ENCODE measurements at places on chromosomes 3 and 15.

GRCh38 chr3:107664614-107665013 lies 141.9 kb downstream of the BBX start:
- no peak for DNase-seq

GRCh38 chr3:133576169-133576568 lies 2.7 kb downstream of the CDV3 start:
- DNase-seq, result no peak

GRCh38 chr3:140823106-140823505 lies 118.5 kb upstream of the SLC25A36 start:
- no peak for DNase-seq

GRCh38 chr3:4856136-4856535 lies 123.1 kb upstream of the BHLHE40 start:
- DNase-seq, result no peak

DNA sequence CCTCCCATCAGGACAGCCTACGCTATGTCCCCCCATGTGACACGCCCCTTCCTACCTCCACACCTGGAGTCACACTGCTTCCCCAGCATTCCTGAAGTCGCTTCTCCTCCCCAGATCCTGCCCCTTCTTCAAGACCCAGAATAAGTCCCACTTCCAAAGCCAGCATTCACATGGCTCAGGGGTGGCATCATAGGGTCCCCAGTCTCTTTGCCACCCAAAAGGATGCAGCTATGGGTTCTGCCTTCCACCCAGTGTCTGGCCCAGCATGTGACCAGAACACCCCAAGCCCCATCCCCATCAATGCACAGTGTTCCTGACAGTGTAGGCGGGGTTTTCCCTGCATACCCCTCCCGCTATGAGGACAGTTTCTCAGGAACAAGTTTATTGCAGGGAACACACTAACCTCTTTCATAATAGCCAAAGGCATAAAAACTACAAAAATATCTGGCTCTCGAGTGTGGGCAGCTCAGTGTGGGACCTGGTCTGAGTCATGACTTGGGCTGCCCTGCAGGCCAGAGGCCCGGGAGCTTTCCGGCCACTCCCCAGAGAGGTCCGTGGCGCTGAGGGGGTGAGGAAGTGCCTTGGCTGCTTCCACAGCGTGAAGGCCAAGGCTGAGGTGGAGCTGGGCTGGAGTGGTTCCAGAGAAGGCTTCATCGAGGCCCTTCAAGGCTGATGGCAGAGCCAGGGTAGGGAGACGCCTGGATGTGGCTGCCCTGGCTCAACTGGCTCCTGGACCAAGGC lies 5.8 kb downstream of the ISLR start:
- DNase-seq, result peak; percentile 83

DNA sequence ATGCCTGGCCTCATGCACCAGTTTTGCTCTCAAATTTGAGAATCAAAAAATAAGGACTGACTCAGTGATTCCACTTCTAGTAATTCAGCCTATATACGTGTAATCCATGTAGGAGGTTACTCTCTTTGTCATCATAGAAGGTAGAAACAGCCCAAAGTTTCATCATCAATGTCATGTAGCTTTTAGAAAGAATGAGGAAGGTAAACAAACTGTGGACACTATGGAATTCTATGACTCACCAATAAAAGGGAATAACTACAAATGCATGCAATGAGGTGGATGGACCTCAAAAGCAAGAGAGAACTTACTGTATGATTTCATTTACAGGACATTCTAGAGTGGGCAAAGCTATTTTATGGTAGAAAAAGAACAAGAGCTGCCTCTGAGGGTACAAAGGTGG lies 93.2 kb upstream of the LRIG1 start:
- DNase-seq, result no peak

DNA sequence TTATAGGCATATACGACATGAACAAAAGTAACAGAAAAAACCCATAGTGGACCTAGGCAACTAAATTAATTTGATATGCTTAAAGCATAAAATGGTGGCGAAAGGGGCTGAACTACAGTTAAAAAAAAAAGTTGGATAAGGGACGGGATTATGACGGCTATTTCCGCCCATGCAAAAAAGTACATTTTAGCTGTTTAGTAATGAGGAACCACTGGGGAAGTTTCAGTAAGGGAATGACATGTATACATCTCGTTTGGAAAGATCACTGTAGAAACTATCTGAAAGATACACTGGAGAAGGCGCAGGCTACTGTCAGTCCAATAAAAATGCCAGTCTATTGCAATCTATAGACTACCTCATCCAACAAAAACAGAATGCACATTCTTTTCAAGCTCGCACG lies 65.6 kb downstream of the ZNF148 start:
- DNase-seq, result no peak

- DNase-seq, result no peak
Observed at GRCh38 chr3:212432-212831, 15.9 kb downstream of the CHL1 start.

DNA sequence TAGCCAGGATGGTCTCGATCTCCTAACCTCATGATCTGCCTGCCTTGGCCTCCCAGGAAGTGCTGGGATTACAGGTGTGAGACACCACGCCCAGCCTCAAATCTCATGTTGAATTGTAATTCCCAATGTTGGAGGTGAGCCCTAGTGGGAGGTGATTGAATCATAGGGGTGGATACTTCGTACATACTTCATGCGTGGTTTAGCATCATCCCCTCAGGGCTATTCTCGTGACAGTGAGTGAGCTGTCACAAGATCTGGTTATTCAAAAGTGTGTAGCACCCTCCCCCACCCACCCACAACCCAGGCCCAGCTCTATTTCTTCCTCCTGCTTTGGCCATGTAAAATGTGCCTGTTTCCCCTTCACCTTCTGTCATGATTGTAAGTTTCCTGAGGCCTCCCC lies 236.9 kb upstream of the IL12A start:
- DNase-seq, result no peak

DNA sequence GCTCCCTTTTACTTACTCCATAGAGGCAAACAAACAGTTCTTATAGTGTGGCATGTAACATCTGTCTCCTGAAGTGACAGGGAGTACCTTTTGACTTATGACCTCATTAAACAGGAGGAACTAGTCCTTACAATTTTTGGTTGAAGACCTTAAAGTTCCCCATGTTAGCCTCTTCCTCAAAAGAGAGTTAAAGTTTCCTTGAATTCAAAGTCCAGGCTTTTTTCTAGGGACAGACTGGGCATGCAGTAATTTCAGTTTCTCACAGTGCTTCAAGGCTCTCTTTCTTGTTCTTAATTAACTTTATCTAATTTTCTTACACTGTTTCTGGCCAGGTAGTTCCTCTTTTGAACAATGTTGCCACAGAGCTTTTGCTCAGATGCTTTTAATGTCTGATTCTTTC lies 12.1 kb downstream of the GOLM2 start:
- DNase-seq, result no peak

DNA sequence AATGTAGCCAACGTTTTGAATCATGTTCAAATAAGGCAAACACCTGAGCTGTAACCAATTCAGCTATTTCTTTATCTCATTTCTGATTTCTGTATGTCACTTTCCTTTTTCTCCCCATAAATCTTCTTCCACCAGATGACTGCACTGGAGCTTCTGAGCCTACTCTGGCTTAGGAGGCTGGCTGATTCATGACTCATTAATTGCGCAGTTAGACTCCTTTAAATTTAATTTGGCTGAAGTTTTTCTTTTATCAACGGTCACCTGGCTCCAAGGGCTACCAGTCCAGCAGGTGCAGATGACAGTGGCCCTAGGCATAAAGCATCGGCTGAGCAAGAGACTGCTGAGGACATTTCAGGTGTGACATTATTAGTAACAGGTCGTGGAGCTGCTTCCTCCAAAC lies 39.6 kb upstream of the ITGA11 start:
- no peak for DNase-seq

- no peak for DNase-seq
Observed at GRCh38 chr3:194804796-194805195, 119.1 kb downstream of the FAM43A start.

- DNase-seq, result no peak
Observed at GRCh38 chr3:172711454-172711795, 558 bp upstream of the NCEH1 start.

DNA sequence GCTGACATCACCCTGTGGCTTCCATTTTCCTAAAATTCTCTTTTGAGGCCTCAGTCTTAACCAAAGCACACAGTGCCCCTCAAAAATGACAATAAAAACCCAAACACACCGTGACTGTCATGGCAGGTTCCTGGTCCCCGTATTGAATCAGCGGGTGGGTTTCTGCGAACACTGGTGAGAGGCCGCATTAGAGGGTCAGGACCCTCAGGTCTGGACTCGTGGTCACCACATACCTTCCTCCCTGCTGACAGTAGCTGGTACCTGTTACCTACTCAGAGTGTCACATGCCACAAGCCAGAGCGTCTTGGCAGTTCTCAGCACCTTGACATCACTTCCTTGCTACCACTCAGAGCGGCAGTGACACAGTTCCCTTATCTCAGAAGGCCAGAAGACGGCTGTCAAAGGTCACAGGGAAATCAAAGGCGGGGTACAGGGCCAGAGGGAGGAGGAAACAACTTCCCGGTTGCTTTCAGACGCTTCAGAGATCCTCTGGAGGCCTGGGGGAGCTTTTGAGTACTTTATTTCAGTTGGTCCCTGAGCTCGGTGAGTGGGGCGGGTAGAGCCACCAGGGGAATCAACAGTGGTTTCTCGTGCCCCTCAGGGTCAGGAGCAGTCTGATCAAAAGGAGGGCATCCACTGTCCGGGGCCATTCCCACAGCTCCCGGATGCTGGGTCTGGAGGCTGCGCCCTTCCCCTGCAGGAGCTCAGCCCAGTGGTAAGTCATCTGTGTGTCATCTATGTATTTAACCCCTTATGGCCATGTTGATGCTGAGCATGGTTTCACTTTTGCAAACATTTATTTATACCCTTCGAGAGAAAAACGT lies at the start of the genes CCR5AS and CCRL2:
Gene CCR5AS, minus strand, starts transcription at position 279 of the 824 bp plus-strand sequence.
Gene CCRL2, plus strand, starts transcription at position 472 of the 824 bp plus-strand sequence. CDS start 821 bp downstream, outside the sequence.
- peak; percentile 33 for DNase-seq

GRCh38 chr15:74822233-74822632 lies 4.2 kb upstream of the CPLX3 start:
- no peak for DNase-seq

- no peak for DNase-seq
Observed at GRCh38 chr3:32438596-32439344, 47.1 kb downstream of the CMTM7 start.

GRCh38 chr3:10189557-10190354 lies 25.0 kb downstream of the IRAK2 start:
- peak; percentile 86 for DNase-seq

- DNase-seq, result no peak
Observed at GRCh38 chr15:44720460-44721176, 9.3 kb downstream of the B2M start.

- DNase-seq, result no peak
Observed at GRCh38 chr3:186678604-186679003, 12.8 kb downstream of the HRG start.

GRCh38 chr3:171311784-171312183 lies 148.4 kb downstream of the TNIK start:
- no peak for DNase-seq

GRCh38 chr3:194134231-194134756 lies 1.7 kb upstream of the HES1 start:
- DNase-seq, result no peak

- no peak for DNase-seq
Observed at GRCh38 chr3:87247430-87247773, 20.3 kb downstream of the CHMP2B start.

- no peak for DNase-seq
Observed at GRCh38 chr3:152279479-152279878, 10.8 kb downstream of the MBNL1 start.

GRCh38 chr3:172181932-172182586 lies 142.7 kb downstream of the FNDC3B start:
- DNase-seq, result no peak

- DNase-seq, result no peak
Observed at GRCh38 chr3:24854748-24855147, 360.1 kb upstream of the THRB start.

DNA sequence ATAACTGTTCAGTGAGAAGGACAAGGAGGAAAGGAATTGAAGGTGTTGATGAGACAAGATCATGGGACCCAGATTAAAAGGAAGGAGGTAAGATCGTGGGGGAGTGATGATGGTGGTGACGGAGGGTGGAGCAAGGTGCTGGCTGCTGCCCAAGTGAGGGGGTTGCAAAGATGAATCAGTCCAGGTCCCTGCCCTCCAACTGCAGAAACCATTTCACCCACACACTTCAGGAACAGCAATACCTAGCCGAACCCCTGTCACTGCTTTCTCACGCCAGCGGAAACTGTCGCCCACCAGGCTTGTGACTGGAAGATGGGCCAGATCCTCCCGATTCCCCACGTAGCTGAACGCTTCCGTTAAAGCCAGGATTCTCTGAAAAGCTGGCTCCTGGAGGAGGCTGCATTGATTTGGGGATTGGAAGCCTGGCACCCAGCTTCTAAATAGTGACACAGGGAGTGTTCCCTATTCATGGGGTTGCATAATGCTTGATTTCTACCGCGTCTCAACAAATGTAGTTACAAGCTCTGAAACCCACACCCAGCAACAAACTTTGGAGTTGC lies 3.2 kb upstream of the LSG1 start:
- peak; percentile 17 for DNase-seq

DNA sequence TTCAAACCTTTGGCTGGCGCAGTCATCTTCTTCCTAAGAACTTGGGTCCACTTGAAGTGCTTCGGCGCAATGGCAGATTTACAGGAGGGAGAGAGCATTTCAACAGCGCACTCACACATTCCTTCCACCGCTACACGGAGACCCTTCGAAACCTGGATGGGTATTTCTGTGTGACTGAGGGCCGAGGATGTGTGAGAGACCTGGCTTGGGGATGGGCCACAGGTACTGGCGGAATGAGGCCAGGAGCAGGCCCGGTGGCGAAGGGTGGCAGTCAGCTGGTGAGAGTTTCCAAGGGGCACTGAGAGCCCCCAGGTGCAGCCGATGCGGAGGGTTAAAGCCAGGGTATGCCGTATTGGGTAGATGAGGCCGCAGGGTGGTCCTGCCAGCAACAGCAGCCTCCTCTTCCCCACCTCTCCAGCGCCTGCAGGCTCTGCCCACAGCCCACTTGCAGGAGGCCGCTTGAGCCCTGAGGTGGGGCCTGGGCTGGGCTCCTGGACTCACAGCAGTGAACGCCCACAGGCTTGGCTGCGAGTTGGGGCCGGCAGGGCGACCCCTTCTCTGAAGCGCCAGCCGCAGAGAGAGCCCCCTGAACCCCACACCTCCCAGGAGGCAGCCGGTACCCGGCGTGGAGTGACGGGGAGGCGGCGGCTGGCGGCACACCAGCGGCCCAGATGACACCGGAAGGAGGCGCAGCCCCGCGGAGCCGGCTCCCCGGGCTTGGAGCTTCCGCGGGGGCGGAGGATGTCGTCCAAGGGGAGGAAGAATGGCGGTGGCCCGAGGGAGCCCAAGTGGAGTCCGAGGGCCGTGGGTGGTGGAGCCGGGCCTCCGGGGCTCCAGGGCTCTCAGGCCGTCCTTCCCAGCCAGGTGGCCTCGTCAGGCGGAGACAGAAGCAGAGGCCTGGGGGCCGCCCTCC lies 166.5 kb downstream of the NSMCE3 start:
- DNase-seq, result peak; percentile 48

DNA sequence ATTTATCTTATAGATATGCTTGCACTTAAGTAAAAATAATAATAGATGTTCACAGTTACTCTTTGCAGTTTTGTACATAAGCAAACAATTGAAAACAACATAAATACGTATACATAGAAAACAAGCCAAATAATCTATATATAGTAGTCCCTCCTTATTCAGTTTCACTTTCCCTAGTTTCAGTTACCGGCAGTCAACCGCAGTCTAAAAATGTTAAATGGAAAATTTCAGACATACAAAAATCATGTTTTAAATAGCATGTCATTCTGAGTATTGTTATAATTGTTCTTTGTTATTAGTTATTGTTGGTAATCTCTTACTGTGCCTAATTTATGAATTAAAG lies 262.0 kb downstream of the CGGBP1 start:
- DNase-seq, result no peak
